ENCODE measurements at places on chromosomes 1 and 21.

GRCh38 chr1:186076006-186076405 lies 299.0 kb downstream of the TPR start:
- no peaks in the 10 kb centered on the region for H3K4me1 ChIP-seq
- H3K27me3 ChIP-seq = peaks cover 5% of the 10 kb centered on the region
- H3K27ac ChIP-seq = no peak overlapping the region
- no peaks in the 10 kb centered on the region for H3K36me3 ChIP-seq
- no peak overlapping the region for H3K4me3 ChIP-seq

DNA sequence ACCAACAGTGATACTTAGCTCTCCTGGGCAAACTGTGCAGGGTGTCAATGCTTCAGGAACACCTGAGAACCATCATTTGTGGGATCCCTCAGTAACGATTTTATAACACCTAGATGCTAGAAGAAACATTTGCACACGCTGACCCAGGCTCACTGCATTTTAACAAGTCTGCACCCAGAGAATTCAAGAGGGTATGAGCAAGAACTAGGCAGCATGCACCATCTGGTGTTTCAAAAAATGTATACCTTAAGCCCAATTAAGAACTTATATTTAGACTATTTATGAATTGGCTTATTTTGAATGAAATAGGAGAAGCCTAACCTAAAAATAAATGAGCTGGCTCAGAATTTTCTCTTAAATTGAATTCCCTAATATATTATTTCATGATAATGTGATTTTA lies 400.5 kb downstream of the GPATCH2 start:
- no peak overlapping the region for H3K4me3 ChIP-seq
- no peaks in the 10 kb centered on the region for H3K4me1 ChIP-seq
- no peaks in the 10 kb centered on the region for H3K27me3 ChIP-seq
- no peak for DNase-seq
- no peaks in the 10 kb centered on the region for H3K36me3 ChIP-seq

DNA sequence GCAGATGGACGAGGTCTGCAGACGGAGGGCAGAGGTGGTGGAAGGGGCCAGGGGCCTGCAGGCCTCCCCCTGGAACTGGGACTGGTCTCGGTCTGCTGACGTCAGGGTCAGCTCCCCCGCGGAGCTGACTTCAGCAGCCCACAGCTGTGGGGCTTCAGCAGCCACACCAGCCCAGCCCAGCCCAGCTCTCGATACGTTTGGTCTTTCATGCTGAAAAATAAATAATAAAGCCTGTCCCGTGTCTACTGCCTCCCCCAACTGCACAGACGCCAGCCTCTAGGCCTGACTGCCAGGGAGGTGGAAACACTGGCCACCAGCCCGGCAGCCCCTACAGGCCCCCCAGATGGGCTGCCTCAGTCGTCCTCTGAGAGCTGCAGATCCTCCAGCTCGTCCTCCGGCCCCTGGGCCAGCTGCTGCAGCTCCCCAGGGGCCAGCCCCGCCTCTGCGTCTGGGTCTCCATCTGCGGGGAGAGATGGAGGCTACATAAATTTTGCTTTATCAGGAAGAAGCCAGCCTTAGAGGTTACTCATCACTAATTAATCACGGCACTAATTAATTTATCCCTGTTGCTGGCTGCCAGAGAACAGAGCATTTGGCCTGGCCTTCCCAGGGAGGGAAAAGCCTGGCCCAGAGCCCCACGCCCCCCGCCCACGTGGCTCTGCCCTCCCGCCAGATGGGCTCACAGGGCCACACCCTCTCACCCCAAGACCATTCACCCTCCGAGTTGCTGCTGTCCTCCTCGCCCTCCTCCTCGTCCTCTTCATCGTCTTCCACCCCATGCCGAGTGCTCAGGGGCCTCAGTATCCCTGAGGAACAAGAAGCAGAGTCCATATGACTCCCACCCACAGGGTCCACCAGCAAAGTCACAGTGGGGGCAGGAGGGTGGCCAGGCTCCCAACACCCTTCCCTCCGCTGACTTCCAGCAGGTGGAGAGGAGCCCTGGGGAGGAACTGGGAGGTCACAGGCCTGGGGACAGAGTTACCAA lies 14.4 kb downstream of the NOC2L start:
- peaks cover 9% of the 10 kb centered on the region for H3K4me1 ChIP-seq
- no peak overlapping the region for H3K27ac ChIP-seq
- peaks cover 30% of the 10 kb centered on the region for H3K27me3 ChIP-seq
- H3K36me3 ChIP-seq = peaks cover 18% of the 10 kb centered on the region
- peak overlapping the region; percentile 55 for H3K4me3 ChIP-seq

DNA sequence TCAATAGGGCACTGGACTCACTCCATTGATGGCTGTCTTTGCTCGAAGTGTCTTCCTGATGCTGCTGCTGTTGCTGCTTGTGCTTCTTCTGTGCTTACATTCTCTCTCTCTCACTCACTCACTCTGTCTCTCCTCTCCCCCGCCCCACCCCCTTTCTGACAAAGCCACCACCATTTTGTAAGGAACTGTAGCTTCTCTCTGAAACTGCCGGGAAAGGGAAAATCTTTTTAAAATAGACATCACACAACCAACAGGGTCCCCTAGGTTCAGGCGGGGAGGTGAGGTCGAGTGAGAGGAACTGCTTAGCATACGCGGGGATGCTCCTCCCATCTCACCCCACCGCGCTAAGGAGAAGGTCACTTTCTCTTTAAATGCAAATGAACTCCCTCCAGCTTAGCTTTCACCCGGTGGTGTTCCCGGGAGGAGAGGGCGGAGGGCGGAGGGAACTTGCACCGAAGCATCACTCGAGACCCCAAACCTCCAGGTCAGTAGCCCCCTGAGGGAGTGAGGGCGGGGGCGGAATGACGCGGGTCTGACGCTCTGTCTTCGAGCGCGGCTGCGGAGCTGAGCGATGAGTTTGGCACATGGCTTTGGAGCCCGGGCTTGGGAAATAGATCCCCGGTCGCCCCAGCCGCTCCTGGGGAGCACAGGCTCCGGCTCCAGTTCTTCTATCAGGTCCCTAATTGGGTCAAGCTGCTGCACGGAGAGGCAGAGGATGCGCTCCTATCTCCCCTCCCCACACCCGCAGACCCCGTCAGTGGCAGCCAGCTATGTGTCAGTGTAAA lies at the start of gene CCDC28B:
Gene CCDC28B, plus strand, starts transcription at position 370 of the 785 bp plus-strand sequence. CDS start 1,341 bp downstream, outside the sequence.
- peaks cover 26% of the 10 kb centered on the region for H3K36me3 ChIP-seq
- H3K27ac ChIP-seq = peak within 1 kb of the TSS; percentile 94
- H3K4me1 ChIP-seq = peaks cover 45% of the 10 kb centered on the region
- peak within 1 kb of the TSS; percentile 83 for H3K4me3 ChIP-seq
- no peaks in the 10 kb centered on the region for H3K27me3 ChIP-seq

DNA sequence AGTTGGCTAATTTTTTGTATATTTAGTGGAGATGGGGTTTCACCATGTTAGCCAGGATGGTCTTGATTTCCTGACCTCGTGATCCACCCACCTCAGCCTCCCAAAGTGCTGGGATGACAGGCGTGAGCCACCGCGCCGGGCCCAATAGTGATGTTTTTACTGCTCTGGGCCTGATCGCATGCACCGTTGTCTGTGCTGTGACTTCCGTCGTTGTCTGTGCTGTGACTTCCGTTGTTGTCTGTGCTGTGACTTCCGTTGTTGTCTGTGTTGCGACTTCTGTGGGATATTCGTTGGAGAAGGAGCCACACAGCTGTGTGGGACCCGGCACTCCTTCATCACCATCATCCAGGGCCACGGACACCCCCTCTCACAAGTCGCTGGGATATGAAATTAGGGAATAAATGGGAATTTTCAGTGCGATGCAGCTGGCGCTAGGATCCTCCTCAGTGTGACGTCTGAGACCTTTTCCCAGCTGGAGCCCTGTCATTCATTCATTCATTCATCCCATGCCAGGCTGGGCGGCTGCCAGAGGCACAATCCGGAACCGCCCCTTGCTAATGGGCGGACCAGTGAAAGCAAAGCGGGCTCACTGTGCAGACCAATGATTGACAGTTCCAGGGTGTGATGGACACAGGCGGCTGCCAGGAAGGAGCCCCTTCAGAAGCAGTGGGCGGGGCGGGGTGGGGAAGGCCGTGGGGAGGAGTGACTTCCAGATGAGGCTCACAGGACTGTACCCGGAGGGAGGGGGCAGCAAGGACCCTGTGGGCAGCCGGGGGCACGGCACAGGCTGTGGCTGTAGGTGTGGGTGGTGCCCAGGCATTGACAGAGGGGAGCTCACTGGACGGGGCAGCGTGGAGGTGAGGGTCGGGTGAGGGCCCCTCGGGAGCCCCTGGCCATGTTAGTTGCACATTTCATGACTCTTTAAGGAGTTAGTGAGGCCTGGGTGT lies 48.9 kb downstream of the PRKCZ start:
- DNase-seq = no peak
- H3K4me1 ChIP-seq = peaks cover 3% of the 10 kb centered on the region
- no peaks in the 10 kb centered on the region for H3K27me3 ChIP-seq
- no peak overlapping the region for H3K27ac ChIP-seq
- H3K4me3 ChIP-seq = no peak overlapping the region

- no peaks in the 10 kb centered on the region for H3K4me1 ChIP-seq
- no peaks in the 10 kb centered on the region for H3K27me3 ChIP-seq
- DNase-seq = no peak
- peaks cover 9% of the 10 kb centered on the region for H3K36me3 ChIP-seq
- no peak overlapping the region for H3K4me3 ChIP-seq
- H3K27ac ChIP-seq = no peak overlapping the region
Observed at GRCh38 chr21:32423320-32424190, 11.0 kb downstream of the EVA1C start.

- DNase-seq = no peak
- H3K36me3 ChIP-seq = no peaks in the 10 kb centered on the region
- no peak overlapping the region for H3K4me3 ChIP-seq
- H3K27me3 ChIP-seq = peaks cover 4% of the 10 kb centered on the region
- H3K27ac ChIP-seq = no peak overlapping the region
Observed at GRCh38 chr21:40120940-40121575, 253.8 kb downstream of the PCP4 start.

DNA sequence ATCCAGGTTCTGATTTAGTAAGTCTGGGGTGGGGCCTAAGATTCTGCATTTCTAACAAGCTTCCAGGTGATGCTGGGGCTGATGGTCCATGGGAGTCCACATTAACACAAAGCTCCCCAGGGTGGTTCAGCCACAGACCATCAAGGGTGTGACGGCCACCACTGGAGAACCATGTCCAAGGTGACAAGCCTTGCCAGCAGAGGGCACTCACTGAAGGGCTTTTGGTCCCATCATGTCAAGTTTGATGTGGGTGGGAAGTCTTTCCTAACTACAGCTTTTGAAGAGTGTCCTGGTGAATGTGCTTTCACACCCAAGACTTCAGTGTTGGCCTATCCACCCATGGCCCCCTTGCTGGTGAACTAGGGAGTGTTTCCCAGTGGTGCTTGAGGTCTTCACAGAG lies 67.1 kb downstream of the UBE2T start:
- H3K4me3 ChIP-seq = no peak overlapping the region
- H3K27me3 ChIP-seq = peaks cover 3% of the 10 kb centered on the region
- H3K36me3 ChIP-seq = no peaks in the 10 kb centered on the region
- DNase-seq = peak; percentile 35
- H3K4me1 ChIP-seq = no peaks in the 10 kb centered on the region

DNA sequence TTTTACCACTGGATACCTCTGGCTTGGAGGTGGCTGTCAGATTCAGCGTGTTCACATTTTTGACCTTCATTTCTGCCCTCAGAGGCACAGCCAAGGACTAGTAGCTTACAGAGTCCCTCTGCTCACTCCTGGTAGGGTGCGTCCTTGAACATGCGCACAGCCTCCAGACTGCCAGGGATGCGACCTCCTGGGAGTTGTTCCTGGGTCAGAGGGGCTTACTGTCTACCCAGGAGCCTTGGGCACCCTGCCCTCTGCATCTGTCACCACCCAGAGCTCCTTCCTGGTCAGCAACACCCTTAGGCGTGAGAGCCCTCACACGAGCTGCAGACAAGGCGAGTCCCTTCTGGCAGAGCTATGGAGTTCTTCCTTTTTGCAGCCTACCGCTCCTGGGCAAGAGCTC lies 1.7 kb downstream of the SLX9 start:
- peaks cover 18% of the 10 kb centered on the region for H3K36me3 ChIP-seq
- no peak overlapping the region for H3K27ac ChIP-seq
- peak overlapping the region; percentile 93 for H3K4me3 ChIP-seq
- H3K27me3 ChIP-seq = no peaks in the 10 kb centered on the region

GRCh38 chr1:31374511-31375196 lies 1.8 kb upstream of the FABP3 start:
- H3K27me3 ChIP-seq = no peaks in the 10 kb centered on the region
- no peak for DNase-seq
- H3K27ac ChIP-seq = no peak overlapping the region

DNA sequence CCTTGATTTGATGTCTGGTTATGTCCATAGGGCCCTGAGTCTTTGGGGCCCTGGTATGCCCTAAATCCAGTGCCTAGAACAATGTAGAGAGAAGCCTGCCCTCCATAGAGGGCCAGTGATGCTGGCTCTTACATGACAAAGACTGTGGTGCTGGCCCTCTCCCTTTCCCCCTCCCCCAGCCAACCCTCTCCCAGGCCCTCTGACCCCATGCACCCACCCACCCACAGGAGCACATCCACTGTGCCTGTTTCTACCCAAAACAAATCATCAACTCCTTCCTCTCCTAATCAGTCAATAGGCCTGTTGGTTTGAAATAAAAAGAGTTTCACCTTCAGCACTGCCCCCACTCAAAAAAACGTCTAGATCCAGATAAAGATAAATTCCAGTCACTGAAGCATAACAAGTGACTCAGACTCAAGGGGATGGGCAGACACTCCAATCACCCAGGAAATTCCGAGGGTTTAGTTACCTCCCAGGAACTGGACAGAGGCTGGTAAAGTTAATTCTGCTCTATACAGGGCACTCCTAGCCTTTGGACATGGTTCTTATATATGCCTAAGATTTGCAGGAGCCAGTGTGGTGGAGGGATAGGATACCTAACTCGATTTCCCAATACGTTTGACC lies 144.8 kb upstream of the VANGL1 start:
- no peak for DNase-seq
- H3K27ac ChIP-seq = no peak overlapping the region
- no peaks in the 10 kb centered on the region for H3K4me1 ChIP-seq
- no peak overlapping the region for H3K4me3 ChIP-seq
- H3K27me3 ChIP-seq = no peaks in the 10 kb centered on the region
- no peaks in the 10 kb centered on the region for H3K36me3 ChIP-seq

DNA sequence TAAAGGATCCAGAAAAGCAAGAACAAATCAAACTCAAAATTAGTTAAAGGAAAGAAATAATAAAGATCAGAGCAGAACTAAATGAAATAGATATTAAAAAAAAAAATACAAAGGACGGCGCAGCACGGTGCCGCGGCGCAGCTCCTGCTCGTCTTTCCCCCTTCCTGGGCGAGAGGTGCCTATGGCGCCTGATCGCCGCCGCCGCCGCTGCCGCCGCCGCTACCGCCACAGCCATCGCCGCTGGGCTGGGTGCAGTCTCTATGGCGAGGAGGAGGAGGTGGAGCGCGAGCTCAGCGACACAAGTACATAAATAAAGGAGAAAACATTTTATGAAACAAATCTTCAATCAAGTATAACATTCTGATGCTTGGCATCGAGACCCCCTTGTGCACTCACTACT lies 77.6 kb upstream of the VANGL1 start:
- H3K27ac ChIP-seq = no peak overlapping the region
- H3K27me3 ChIP-seq = peaks cover 44% of the 10 kb centered on the region
- H3K4me3 ChIP-seq = no peak overlapping the region
- H3K36me3 ChIP-seq = peaks cover 1% of the 10 kb centered on the region
- no peaks in the 10 kb centered on the region for H3K4me1 ChIP-seq
